ENCODE measurements at places on chromosomes 11 and 22. TPM values are rescaled to one million over a fixed set of nuclear protein-coding genes. Genes with fewer than 3 reads are reported as not detected.

DNA sequence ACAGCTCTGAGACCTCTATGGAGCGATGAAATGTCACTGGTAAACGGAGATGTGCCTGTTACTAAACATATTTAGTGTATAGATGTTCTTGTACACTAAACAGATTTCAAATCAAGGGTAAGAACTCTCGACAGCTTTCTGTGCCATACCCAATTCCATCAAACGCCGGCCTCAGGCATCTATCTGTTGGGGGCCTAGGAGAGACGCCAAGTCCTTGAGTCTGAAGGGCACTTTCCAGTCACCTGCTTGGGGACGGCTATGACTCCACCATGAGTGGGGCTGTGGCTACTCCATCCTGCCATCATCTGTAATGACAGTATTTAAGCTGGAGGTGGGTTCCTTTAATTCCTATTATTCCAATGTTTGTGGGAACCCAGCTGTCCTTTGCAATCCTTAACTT, 87.8 kb downstream of the SHANK2 start:
- DNase-seq = no peak

DNA sequence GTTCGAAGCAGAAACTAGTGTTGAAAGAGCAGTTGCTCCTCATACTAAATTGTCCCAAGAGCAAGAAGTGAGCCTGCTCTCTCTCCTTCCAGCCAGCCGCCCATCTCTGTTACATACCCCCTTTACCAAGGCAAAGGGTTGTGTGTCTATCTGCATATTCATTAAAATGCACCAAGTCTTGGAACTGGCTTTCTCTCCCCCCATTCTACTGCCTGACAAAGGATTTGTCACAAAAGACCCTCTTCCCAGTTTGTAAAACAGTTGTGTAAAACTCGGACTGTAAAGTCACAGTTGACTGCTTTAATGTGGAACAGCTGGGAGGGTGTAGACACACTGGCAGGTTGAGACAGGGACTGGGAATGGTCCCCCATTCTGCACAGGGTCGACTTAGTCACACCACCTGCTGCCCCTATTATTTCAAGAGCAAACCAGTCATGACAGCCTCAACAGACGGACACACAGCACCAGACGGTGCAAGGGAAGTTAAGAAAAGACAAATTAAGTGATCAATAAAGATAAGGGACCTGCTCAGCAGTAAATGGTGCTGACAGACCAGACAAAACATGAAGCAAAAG, 60.0 kb upstream of the HTATIP2 start:
- no peak for DNase-seq

DNA sequence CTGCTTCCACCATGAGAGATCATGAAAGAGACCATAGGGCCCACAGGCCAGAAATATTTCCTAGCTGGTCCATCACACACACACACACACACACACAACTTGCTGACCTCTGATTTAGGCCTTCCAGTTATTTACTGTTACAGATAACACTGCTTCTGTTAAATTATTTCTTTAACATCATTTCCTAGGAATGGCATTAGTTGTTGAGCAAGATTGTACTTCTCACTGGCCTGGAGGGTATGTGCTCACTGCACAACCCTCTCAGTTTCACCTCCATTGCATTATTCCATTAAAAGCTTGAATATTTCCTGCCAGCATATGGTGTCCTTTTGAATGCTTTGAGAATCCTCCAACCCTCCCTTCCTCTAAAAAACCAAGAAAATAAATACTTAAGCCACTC, 104.4 kb downstream of the MICAL2 start:
- DNase-seq = no peak

- DNase-seq = no peak
Measured at GRCh38 chr11:96185220-96185768, 157.7 kb downstream of the MAML2 start.

- no peak for DNase-seq
Measured at GRCh38 chr11:3035333-3035732, 21.9 kb downstream of the CARS1 start.

GRCh38 chr11:6629892-6630631, 10.8 kb upstream of the TPP1 start:
- no peak for DNase-seq

GRCh38 chr11:2934611-2935239, 5.5 kb upstream of the PHLDA2 start:
- DNase-seq = no peak

- DNase-seq = no peak
Measured at GRCh38 chr11:120556797-120557196, 45.2 kb downstream of the GRIK4 start.

DNA sequence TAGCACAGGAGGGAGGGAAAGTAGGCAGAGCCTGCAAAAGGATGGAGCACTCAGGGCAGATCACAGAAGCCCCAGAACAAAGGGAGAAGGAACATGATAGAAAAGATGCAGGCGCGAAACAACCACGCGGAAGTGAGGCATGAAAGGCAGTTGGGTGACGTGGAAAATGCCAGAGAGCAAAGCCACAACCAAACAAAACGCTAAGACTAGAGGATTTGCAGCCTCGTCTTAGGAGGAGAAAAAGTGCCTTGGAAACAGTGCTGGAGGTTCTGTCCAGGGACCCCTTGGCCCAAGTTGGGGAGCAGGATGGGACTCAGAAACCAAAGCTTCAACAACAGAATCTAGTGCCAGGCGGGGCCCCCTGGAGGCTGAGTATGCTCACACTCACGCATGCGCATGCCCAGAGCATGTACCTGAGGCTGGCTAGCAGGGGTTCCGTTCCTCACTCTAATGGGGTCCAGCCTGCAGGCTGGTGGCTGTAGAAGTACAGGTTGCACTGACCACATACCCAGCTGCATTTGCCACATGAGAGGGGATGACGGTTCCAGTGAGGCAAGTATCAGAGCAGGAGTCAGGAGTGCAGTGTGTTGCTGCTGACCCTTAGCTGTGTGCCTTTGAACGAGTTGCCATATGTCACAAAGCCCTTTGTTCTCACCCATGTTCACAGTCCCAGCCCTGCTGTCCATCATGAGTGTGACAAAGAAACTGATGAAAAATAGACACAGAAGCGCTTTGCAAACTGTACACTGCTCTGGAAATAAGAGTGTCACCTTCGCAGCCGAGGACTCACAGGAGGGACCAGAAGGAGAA, 568.6 kb upstream of the CADM1 start:
- DNase-seq = peak; percentile 12

GRCh38 chr22:33923660-33924246, 3.5 kb upstream of the LARGE1 start:
- peak; percentile 59 for DNase-seq

- DNase-seq = peak; percentile 15
Measured at GRCh38 chr11:134229126-134229790, 4.8 kb downstream of the VPS26B start.

- no peak for DNase-seq
Measured at GRCh38 chr11:63142459-63142858, 1.6 kb downstream of the SLC22A24 start.

- DNase-seq = no peak
Measured at GRCh38 chr11:2302306-2302895, 588 bp downstream of the TSPAN32 start.

DNA sequence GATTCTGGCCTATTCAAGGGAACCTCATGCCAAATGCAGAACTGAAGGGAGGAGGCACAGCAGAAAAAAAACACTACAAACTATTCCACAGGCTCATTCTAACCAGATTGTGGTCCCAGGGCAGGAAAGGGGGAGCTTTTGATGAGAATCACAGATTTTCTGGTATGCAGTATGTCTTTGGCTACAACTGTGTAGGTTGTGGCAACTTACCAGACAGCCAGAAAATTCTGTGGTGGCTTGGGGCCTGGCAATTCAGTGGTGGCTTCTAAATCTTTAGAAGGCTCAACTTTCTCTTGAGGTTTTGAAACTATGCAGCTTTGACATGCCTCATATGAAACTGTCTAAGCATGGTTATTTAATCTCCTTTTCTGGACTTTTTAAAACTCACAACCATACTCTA, 850.8 kb upstream of the CCDC90B start:
- DNase-seq = no peak

DNA sequence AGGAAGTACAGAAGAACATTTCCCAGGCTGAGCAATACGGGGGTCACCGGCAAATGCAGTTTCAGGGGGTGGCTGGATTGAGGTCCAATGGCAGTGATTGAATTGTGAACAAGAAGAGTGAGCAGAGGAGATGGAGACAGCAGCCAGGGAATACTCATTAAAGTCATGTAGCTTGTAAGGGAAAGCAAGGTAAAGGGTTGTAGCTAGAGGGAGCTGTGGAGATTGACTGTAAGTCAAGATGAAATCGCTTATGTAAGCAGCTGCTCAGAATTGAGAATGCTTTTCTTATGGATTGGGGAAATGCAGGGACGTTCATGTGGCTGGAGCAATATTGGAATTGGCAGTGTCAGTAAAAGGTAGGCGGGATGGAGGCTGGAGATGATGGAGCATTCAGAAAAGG, 111.4 kb upstream of the TBCEL start:
- DNase-seq = peak; percentile 46

DNA sequence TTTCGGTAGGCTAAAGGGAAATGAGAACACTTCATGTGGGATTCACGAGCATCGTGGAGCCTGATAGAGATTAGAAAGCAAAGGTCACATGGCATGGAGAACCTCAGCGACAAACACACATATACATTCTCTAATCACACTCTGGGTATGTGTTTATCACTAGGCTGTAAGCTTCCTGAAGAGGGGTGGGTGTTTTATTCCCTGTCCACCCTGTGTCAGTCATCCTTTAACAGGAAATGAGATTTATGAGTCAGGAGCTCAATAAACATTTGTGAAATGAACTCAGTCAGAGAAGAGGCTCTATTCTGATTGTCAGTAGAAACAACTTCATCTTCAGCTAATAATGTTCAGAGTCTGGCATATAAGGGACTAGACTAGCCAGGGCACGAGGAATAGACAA, 71.7 kb upstream of the EIF3M start:
- DNase-seq = peak; percentile 43

GRCh38 chr11:1126935-1127663, 30.7 kb upstream of the MUC5AC start:
- DNase-seq = no peak

- DNase-seq = peak; percentile 2
Measured at GRCh38 chr11:40125054-40125453, 1334.4 kb downstream of the LRRC4C start.

DNA sequence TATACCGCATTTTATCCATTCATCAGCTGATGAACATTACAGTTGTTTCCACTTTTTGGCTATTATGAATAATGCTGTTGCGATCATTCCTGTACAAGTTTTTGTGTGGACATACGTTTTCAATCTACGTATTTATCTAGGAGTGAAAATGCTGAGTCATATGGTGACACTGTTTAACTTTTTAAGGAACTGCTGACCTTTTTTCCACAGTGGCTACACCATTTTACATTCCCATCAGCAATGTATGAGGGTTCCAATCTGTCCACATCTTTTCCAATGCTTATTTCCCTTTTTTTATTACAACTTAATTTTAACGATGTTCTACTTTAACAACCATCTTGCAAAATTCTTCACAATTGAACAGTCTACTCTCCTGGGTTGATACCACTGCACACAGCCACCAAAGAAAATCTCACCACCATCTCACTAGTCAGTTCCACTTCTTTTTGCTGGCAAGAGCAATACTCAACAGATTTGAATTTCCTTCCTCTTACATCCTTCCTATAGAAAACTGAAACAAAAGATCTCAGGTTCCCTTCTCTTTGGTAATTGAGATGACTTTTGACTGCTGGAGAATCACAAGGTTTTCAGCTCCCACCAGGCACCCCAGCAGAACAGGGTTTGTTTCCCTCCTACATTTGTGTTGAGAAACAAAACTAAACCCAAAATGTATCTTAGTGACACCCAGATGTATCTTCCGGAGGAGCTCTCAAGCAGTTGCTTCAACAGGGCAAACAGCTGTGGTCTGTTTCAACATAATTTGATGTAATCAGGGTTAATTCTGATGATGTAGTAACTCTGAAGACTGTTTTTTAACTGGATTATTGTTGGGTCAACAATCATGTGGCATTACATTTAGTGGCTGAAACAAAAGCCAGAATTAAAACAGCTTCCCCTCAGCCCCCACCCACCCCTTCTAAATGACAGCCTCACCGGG, 7.0 kb upstream of the GAB2 start:
- no peak for DNase-seq

- DNase-seq = no peak
Measured at GRCh38 chr11:102664001-102664752, 39.0 kb upstream of the MMP20 start.

DNA sequence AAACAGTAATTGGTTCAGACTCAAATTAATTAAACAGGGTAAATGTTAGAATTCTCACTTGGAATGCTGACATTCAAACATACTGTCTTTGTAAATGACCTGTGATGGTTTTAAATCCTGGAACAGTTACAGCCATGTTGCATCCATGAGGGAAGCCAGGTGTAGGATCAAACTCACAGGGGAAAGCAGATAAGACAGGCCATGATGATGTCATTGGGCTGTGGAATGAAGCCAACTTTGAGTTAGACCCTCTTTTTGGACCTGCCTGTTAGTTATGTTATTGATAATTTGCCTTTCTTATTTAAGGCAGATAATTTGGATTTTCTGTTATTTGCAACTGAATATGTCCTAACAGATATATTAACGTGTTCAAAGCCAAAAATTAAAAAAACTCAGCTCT, 39.3 kb upstream of the ABTB2 start:
- no peak for DNase-seq

Gene LRRC32
- total RNA-seq = not detected

Gene RASSF10
- total RNA-seq = not detected

Gene ART1
- total RNA-seq = not detected

Gene CDC45
- total RNA-seq = 32.2 TPM

Gene OR8G5
- not detected for total RNA-seq

Gene FZD4
- total RNA-seq = 6.8 TPM

Gene C11orf65
- not detected for total RNA-seq

Gene MUC5AC
- total RNA-seq = not detected

Gene POU2AF3
- not detected for total RNA-seq

Gene FAM111B
- total RNA-seq = 42.2 TPM

Gene OR2AG2
- not detected for total RNA-seq

Gene DDX6
- total RNA-seq = 42.2 TPM

Gene OR51E2
- total RNA-seq = not detected

Gene ADAMTS15
- total RNA-seq = 6.9 TPM

Gene CHST1
- total RNA-seq = 0.02 TPM

Gene OR2D2
- not detected for total RNA-seq
